Upper lobe of right lung (tissue), 1 donor: ENCODE measurements at places on chromosomes 2 and 18.

DNA sequence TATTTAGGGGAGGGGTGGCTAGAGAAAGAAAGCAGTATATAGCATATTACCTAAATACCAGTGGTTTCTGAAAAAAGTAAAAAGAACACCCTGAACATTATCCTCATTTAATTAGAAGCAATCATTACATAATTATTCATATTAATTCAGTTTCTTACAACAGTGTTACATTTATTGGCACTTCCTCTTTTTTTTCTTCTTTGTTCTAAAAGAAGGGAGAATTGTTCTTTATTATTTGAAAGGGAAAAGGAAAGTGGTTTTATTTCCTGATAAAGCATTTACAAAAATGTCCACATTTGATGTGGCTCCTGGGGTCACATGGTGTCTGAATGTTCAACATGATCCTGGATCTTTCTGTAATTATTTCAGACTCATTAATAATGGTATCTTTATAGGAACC, 254.9 kb upstream of the ZEB2 start:
- DNase-seq: no peak

- no peak for DNase-seq
Observed at GRCh38 chr2:148044322-148044721, 23.4 kb downstream of the MBD5 start.

- DNase-seq: peak; percentile 88
Observed at GRCh38 chr2:96839293-96839874, 4.4 kb downstream of the ANKRD23 start.

GRCh38 chr2:65021709-65022108, 32.5 kb downstream of the SLC1A4 start:
- DNase-seq: no peak

DNA sequence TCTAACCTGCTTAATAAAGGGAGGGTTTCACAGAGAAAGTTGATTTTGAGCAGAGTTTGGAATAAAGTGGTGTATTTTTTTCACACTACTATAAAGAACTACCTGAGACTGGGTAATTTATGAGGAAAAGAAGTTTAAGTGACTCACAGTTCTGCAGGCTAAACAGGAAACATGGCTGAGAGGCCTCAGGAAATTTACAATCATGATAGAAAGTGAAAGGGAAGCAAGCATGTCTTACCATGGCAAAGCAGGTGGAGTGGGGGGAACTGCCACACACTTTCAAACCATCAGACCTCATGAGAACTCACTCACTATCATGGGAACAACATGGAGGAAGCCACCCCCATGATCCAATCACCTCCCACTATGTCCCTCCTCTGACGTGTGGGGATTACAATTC, 546.7 kb downstream of the EPHA4 start:
- no peak for DNase-seq

DNA sequence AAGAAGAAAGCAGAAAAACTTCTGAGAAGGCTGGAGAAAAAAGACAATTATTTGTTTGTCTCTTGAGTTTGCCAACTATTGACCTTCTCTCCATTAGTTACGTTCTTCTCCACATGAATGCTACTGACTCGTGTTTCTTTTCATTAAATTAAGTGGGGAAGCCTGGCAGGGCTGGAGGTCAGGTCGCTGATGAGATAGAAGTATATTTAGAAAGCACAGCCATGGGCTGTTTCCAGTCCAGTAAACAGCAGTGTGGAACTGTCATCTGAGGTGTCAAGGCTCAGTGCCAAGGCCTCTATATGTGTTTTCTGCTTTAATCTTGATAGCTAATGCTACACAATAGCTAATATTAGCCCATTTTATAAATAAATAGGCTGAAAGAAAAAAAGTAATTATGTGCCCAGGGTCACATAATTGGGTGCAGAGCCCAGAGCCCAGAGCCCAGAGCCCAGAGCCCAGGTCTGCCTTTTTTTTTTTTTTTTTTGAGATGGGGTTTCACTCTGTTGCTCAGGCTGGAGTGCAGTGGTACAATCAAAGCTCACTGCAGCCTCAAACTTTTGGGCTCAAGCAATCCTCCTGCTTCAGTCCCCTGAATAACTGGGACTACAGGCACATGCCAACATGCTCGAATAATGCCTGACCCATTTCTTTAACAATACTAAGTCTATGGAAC, 6.3 kb downstream of the MSGN1 start:
- no peak for DNase-seq

DNA sequence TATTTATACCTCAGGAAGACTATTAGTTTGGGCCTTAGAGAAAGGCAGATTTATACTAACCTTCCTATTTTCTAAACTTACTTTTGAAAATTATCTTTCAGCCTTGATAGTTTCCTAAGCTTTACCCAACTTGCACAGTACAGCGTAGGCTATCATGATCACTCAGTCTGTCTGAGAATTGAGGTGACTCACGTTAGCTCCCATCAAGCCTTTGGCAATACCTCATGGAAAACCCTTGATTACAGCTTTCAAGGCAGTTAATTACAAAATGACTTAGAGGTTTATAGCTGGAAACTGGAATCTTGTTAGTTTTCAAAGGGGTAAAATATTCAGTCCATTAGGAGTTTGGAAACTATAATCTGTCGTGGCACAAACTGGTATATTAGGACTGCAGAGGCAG, 26.4 kb upstream of the ARMC9 start:
- DNase-seq: no peak

- DNase-seq: no peak
Observed at GRCh38 chr2:96882230-96882629, 12.3 kb upstream of the SEMA4C start.
